PC-3 (cell line): ENCODE measurements at places on chromosomes 7 and 10. TPM values are rescaled to one million over a fixed set of nuclear protein-coding genes. Genes with fewer than 3 reads are reported as not detected.
A peak's percentile ranks its signal among the peaks of the same experiment; 100 is the strongest.

DNA sequence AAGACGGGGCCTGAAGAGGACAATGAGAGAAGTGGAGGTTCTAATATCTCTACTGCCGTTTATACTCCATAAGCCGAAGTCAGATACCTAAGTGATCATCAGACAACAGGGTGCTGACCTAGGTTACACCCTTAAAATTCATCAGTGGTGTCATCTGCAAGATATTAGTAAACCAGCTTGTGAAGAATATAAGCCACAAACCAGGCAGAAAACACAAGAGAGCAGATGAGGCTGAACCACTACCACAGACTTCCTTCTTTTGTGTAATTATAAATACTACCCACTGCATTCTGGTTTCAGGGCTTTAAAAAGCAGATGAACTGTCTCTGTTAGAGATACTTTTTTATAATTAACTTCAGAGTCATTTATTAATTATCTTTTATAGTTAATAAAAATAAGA, 69.0 kb upstream of the LRRC17 start:
- DNase-seq, result no peak

DNA sequence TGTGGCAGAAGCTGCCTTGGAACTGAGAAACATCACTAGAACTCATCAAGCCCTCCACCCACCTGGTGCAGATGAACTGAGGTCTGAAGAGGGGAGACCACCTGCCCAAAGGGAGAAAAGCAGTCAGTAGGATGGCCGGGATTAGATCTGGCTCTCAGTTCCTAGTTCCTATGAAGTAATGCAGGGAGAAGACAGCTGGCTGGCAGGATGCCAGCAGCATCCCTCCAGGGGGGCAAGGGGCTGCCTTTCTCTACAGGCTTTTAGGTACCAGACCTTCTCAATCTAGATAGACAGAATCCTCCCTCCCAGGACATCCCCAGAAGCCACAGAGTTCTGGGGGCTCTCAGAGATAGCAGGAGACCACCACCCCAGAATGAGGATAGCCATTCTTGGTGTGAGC, 7.8 kb downstream of the CRHR2 start:
- DNase-seq, result no peak

DNA sequence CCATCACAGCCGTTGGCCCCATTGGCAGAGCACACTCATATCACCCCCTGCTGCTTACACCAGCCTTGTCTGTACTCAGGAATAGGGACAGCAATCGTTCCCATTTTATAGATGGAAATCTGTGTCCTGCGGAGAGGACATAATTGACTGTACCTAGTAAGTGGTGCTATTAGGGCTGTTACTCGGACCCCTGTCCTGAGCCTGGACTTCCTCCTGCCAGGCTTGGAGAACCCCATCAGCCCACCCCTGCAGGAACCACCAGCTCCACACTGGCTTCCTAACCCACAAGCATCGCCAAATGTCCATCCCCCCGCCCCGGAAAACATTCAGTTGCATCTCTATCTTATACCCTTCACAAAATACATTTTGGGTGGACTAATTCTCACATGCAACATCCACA, 139.8 kb upstream of the RET start:
- no peak for DNase-seq

DNA sequence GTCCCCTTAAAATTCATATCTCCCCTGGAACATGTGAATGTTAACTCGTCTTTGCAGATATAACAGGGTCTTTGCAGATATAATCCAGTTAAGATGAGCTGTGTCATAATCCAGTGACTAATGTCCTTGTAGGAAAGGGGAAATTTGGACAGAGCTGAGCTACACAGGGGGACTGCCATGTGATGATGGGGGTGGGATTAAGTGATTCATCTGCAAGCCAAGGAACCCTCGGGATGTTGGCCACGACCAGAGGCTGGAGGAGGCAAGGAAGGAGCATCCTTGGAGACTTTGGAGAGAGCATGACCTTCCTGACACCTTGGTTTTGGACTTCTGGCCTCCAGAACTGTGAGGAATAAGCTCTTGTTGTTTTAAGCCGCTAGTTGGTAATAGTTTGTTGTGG, 153.9 kb upstream of the PCBD1 start:
- no peak for DNase-seq

DNA sequence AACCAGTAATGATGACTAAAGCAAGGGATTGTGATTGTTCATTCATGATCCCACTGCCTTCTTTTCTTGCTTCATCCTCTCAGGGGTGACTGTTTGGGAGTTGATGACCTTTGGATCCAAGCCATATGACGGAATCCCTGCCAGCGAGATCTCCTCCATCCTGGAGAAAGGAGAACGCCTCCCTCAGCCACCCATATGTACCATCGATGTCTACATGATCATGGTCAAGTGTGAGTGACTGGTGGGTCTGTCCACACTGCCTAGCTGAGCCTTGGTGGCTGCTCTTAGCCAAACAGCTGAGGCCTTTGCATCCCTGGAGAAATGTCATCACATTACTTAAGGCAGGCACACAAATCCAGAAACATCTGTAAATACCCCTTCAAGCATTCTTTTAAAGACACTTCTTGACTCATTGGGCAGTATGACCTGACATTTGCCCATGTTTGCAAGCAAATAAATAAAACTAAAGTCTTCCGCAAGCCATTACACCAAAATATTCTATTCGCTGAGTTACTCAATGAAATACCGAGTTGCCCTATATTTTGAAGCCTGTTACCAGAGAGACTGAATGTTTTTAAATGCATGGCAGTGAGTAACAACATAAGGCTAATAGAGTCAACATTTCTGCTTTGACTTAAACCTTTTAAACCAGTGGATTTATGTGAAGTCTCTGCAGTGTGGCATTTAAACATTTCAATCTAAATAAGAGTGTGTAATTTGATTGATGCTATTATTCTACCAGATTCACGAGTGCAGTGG, 166.3 kb upstream of the LANCL2 start:
- DNase-seq, result no peak

GRCh38 chr7:27164045-27164366, 1.3 kb downstream of the HOXA9 start:
- no peak for DNase-seq

- DNase-seq, result no peak
Observed at GRCh38 chr7:99078416-99078815, 65.5 kb downstream of the SMURF1 start.

DNA sequence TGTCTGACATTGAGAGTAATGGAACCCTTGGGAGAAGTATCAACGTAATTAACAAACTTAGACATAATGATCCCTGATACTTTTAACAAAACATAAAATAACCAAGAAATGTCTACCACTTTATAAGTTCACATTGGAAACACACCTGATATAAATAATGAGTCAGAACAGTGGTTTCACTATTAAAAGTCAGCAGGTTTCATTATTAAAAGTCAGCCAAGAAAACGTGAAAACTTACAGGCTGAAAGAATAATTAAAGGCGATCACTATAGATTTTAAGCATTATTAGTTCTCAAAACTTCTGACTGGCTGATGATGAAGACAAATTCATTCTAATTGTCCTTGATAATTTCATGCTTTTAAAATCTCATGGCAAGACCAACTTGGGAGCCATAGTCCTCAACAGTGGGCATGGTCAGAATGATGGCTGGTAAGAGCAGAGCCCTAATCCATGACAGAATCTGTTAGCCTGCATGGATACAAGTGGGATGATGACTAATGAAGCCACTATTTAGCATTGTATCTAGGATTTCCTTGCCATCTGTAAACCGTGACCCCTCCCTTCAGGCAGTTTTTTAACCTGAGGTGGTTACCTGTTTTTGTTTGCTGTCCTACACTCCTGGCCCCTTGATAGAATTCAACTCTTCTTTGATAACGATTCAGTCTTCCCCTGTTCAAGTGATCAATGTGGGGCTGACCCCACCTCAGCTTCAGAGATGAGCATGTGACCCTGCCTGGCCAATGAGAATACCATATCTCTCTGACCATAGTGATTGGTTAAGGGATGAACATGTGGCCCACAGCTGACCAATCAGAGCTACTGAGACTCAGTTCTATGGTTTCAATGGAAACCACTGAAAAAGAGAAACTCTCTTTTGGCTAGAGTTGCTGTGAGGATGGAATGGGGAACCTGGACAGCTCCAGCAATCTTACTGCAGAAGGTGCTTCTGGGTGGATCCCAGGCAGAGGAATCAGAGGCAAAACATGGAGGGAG, 151.0 kb downstream of the PLPP4 start:
- peak; percentile 62 for DNase-seq

Gene CYP2E1
- total RNA-seq, result 3.3 and 4.2 TPM in 2 replicates

Gene AKR1C2
- total RNA-seq, result 0.66 TPM in 1 of 2 replicates, not detected in the other

Gene EBLN1
- total RNA-seq, result not detected in 2 replicates
